ENCODE measurements at places on chromosomes 3 and 15.

- peak overlapping the region; percentile 89 for H3K27ac ChIP-seq
- peaks cover 67% of the 10 kb centered on the region for H3K4me1 ChIP-seq
- H3K27me3 ChIP-seq: no peaks in the 10 kb centered on the region
- DNase-seq: peak; percentile 90
- H3K36me3 ChIP-seq: no peaks in the 10 kb centered on the region
- H3K4me3 ChIP-seq: peak overlapping the region; percentile 57
Measured at GRCh38 chr3:149442851-149443544, 31.5 kb upstream of the TM4SF4 start.

DNA sequence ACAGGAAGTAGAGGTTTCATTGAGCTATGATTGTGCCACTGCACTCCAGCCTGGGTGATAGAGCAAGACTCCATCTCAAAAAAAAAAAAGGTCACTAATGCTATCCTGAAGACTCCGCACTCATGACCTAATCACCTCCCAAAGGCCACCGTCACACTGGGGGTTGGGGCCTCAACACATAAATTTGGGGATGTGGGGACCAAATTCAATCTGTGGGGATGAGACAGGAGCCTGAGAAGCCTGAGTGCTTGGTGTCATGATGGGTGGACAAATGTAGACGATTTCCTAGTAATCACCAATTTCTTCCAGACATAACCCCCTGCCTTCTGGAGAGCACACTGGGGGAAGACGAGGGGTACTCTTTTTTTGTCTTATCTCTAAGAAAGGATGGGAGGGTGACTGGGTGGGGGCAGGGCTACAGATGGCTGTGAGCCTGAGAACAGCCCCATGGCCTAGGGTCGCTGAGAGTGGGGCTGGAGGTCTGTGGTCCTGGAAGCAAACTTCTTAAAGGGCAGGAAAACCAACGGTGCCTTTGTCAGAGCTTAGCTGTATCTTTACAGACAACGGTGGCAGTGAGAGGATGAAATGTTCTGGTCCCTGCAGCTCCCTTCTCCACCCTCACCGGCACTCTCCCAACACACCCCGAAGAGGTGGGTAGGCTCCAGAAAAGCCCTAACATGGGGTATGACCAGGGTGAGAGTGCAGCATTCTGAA, 16.6 kb upstream of the KLF13 start:
- H3K4me3 ChIP-seq: no peak overlapping the region
- H3K36me3 ChIP-seq: peaks cover 7% of the 10 kb centered on the region
- H3K4me1 ChIP-seq: no peaks in the 10 kb centered on the region

GRCh38 chr15:40695469-40695890, 506 bp downstream of the RAD51 start:
- H3K36me3 ChIP-seq: peaks cover 14% of the 10 kb centered on the region
- peak overlapping the region; percentile 98 for H3K27ac ChIP-seq
- peaks cover 17% of the 10 kb centered on the region for H3K4me1 ChIP-seq
- H3K27me3 ChIP-seq: no peaks in the 10 kb centered on the region
- DNase-seq: peak; percentile 8
- H3K4me3 ChIP-seq: peak overlapping the region; percentile 99

DNA sequence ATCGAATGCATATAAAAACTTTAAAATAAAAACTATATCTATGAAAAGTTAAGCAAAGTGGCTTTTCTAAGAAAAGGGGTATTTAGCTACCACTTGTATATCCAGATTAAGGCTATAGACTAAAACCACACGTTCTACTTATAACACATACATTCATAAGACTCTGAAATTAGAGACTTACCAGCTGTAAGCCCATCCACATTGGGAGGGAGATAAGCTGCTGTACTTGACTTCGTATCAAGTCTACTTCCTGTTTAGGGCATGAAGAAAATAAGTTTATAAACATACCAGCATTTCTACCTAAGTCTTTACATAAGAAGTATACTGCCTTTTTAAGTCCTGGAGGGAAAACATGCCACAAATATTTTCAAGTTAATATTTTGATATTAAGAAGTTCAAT, 27.7 kb downstream of the AQR start:
- no peaks in the 10 kb centered on the region for H3K27me3 ChIP-seq
- peaks cover 9% of the 10 kb centered on the region for H3K4me1 ChIP-seq
- peaks cover 11% of the 10 kb centered on the region for H3K36me3 ChIP-seq
- H3K4me3 ChIP-seq: no peak overlapping the region

GRCh38 chr15:85772668-85773067, 22.1 kb downstream of the KLHL25 start:
- no peaks in the 10 kb centered on the region for H3K36me3 ChIP-seq
- no peaks in the 10 kb centered on the region for H3K27me3 ChIP-seq
- no peak overlapping the region for H3K27ac ChIP-seq
- H3K4me1 ChIP-seq: peaks cover 16% of the 10 kb centered on the region
- no peak overlapping the region for H3K4me3 ChIP-seq

- no peaks in the 10 kb centered on the region for H3K4me1 ChIP-seq
- no peak overlapping the region for H3K27ac ChIP-seq
- no peak for DNase-seq
- no peaks in the 10 kb centered on the region for H3K36me3 ChIP-seq
- no peaks in the 10 kb centered on the region for H3K27me3 ChIP-seq
Measured at GRCh38 chr3:82643948-82644347, 882.5 kb upstream of the GBE1 start.

- no peaks in the 10 kb centered on the region for H3K36me3 ChIP-seq
- H3K4me3 ChIP-seq: no peak overlapping the region
- no peak for DNase-seq
- no peak overlapping the region for H3K27ac ChIP-seq
- H3K27me3 ChIP-seq: no peaks in the 10 kb centered on the region
- peaks cover 36% of the 10 kb centered on the region for H3K4me1 ChIP-seq
Measured at GRCh38 chr3:114571363-114571762, 277.5 kb downstream of the TIGIT start.

DNA sequence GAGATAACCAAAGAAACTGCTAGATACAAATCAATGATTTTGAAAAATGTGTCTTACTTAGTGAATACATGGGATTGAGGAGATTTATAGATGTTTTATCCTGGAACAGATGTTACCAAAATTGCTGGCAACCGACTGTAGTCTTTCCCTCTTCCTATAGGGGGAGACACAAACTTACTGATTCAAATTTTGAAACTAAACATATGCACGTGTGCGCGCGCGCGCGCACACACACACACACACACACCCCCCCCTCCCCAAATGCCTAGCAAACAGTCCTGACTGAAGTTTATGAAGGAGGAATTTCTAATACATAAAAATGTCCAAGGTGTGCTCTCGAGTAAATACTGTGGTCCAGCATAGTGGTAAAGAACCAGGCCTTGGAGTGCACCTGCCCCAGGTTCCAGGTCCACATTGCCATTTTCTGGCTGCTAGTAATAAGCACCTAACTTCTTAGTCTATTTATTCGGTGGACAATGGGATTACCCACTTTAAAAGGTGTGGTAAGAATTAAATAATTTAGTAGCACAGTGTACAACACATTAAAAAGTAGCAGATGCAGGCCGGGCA, 18.5 kb upstream of the C3orf62 start:
- H3K4me1 ChIP-seq: peaks cover 7% of the 10 kb centered on the region
- H3K4me3 ChIP-seq: no peak overlapping the region
- no peaks in the 10 kb centered on the region for H3K27me3 ChIP-seq
- peaks cover 32% of the 10 kb centered on the region for H3K36me3 ChIP-seq
- peak; percentile 33 for DNase-seq

DNA sequence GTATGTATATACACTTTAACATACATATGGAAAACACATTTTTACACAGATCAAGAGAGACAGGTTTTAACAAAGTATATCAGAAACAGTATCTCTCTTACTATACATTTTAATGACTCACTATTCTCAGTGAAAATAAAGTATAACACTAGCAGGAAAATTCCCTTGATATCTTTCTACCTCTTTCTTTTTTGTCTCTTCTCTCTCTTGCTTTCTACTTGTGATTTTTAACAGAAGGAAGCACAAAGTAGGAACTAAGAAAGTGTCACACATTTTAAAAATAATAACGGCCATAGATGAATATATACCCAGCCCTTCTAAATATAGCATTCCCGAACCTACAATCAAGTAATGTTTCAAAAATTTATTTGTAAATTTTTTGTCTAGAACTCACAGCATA, 4.8 kb downstream of the DENND4A start:
- H3K27me3 ChIP-seq: no peaks in the 10 kb centered on the region
- H3K27ac ChIP-seq: peak overlapping the region; percentile 97
- H3K4me1 ChIP-seq: peaks cover 53% of the 10 kb centered on the region
- no peak for DNase-seq
- peak overlapping the region; percentile 82 for H3K4me3 ChIP-seq
- no peaks in the 10 kb centered on the region for H3K36me3 ChIP-seq

DNA sequence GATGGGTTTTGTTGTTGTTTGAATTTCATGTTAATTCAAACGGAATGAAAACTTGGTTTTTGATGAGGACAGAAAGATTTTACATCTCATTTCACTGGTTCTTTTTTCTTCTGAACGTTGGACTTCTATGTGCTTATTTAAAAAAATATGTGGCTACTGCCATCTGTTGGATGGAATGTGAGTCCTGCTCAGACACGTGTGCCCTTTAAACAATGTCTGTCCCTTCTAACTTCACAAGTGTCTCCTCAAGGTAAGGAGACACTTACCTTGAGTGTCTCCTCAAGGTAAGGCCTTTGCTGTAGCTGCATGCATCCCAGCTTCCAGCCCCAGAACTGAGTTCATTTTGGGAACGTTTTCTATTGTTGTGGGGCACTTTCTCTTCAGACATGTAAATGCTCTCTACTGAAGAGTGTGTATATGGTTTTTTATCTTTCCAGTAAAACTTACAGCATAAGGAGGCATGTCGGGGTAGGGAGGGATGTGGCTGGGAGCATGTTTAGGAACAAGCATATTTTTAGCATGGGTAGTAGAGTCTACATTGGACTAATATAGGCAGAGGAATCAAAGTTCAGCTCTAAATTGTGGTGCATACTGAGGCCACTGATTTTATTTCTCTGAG, 63.1 kb upstream of the UBE3A start:
- peaks cover 10% of the 10 kb centered on the region for H3K36me3 ChIP-seq
- H3K27me3 ChIP-seq: peaks cover 7% of the 10 kb centered on the region
- H3K4me3 ChIP-seq: no peak overlapping the region
- H3K4me1 ChIP-seq: peaks cover 37% of the 10 kb centered on the region

- H3K27ac ChIP-seq: peak overlapping the region; percentile 46
- H3K4me3 ChIP-seq: no peak overlapping the region
- no peaks in the 10 kb centered on the region for H3K27me3 ChIP-seq
- H3K4me1 ChIP-seq: peaks cover 48% of the 10 kb centered on the region
Measured at GRCh38 chr3:30162579-30162978, 443.8 kb upstream of the TGFBR2 start.

DNA sequence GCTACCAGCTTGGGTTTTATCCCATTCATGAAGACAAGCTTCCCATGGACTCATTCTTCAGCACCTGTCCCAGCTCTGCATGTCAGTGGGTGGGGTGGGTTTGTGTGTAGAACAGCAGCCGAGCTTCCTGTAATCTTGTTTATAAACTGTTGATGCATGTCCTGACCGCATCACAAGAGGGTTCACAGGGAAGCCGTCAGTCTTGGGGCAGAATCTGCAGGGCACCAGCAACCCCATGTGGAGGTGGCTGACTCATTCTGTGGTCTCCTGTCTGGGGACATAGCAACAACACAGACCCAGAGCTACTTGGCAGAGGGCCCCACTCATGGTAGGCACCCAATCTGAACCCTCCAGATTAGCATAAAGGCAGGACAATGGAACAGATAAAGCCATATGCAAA, 35.6 kb downstream of the DAPK2 start:
- DNase-seq: peak; percentile 67
- H3K4me1 ChIP-seq: peaks cover 49% of the 10 kb centered on the region
- H3K36me3 ChIP-seq: 0 out of 2 replicates have a peak, but pooled peaks cover 4% of the 10 kb centered on the region
- H3K4me3 ChIP-seq: no peak overlapping the region

All from HFFc6 (cell line).